ENCODE measurements at places on chromosomes 4 and X. TPM values are rescaled to one million over a fixed set of nuclear protein-coding genes. Genes with fewer than 3 reads are reported as not detected.
A peak's percentile ranks its signal among the peaks of the same experiment; 100 is the strongest.

CASP6 gene
- total RNA-seq: 33.5 TPM

MAGEB1 gene
- total RNA-seq: not detected

TRIM2 gene
- total RNA-seq: 70.4 TPM

PRDM8 gene
- 8.8 TPM for total RNA-seq

SMIM43 gene
- total RNA-seq: 0.83 TPM

SPANXN4 gene
- total RNA-seq: not detected

GIMD1 gene
- total RNA-seq: not detected

MAP7D3 gene
- 19.0 TPM for total RNA-seq

F9 gene
- total RNA-seq: not detected

CNKSR2 gene
- 0.33 TPM for total RNA-seq

F8A3 gene
- total RNA-seq: 0.99 TPM

DNA sequence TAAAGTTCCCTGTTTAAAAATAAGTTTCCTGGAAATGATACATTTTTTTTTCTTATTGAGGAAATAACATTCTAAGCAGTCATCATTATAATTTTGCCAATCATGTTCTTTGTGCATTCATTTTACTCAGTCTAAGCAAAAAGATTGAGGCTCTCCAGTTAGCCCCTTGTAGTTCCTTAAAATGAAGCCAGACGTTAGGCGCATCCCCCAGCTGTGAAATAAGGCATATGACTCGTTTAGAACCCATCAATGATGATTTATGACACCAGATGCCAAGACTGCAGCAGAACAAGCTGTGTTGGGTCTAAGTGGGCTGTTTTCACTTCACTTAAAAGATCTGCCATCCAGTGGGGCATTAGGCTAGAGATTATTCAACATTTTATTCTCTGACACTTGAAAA lies 17.0 kb downstream of the PDGFC start:
- DNase-seq: no peak

- DNase-seq: no peak
These were observed 113.5 kb downstream of the PRKX start for GRCh38 chrX:3599802-3600430.

DNA sequence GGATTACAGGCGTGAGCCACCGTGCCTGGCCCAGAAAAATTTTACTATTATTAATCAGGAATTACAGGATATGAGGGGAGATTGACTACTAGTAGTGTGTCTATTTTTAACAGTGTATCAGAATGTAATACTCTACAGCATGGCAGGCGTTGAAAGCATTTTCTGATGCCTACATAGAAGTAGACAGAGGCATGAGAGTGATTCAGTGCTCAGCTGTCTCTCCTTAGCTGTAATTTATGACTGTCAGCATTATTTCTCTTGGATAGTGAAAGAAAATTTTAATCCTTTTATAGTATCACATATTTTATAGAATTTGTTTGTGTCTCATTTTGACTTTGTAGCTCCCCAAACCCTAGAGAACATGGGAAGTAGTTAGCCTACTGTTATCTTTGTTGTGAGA lies 20.7 kb downstream of the ARHGAP24 start:
- DNase-seq: no peak

- no peak for DNase-seq
These were observed 11.3 kb downstream of the SLC2A9 start for GRCh38 chr4:10009861-10010500.

DNA sequence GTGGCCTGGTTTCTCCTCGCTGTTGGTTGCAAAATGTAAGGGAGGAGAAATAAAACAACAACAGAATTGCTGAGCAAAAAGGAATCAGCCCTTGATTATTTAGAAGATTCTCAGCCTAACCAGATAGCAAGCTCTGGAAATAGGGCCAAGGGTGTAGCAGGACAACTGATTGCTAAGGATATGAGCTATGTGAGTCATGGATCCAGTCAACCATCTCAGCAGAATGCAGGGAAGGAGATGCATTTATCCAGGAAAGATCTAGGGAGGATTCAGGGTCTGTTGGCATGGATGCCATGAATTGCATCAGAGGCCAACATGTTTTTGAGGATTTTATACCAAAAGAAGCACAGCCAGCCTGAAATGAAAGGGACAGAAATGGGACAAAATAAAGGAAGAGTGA lies 2.2 kb upstream of the XAGE3 start:
- DNase-seq: no peak

DNA sequence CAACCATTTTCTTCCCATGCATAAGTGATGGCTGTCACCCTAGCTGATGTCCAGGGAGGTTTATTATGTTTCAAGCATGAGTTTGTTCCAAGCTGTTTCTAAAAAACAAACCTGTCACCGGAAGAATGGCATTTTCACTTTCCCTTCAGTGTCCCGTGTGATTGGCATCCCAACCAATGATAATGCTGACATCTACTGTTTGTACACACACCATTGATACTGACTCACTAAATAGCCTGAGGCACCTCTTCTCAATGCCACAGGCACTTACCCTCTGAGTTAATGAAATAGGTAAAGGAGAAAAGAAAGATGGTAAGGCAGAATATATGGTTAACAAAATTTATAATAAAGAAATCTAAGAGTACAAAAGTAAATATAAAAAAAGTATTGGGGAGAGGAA lies 23.1 kb upstream of the VCX2 start:
- DNase-seq: no peak

DNA sequence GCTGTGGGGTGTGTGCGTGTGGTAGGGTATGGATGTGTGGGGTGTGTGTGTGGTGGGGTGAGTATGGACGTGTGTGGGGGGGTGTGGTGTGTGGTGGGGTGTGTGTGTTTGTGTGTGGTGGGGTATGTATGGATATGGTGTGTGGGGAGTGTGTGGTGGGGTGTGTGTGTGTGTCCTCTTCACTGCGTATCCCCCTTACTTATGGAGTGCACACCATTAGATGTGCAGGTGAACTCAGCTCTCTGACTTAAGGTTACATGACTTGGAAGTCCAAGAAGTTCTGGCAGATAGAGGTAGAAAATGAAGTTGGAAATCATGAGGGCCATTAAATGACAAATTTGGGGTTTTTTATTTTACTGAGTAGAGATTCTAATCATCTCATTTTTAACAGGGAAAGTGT lies 182.5 kb downstream of the PALLD start:
- DNase-seq: no peak

DNA sequence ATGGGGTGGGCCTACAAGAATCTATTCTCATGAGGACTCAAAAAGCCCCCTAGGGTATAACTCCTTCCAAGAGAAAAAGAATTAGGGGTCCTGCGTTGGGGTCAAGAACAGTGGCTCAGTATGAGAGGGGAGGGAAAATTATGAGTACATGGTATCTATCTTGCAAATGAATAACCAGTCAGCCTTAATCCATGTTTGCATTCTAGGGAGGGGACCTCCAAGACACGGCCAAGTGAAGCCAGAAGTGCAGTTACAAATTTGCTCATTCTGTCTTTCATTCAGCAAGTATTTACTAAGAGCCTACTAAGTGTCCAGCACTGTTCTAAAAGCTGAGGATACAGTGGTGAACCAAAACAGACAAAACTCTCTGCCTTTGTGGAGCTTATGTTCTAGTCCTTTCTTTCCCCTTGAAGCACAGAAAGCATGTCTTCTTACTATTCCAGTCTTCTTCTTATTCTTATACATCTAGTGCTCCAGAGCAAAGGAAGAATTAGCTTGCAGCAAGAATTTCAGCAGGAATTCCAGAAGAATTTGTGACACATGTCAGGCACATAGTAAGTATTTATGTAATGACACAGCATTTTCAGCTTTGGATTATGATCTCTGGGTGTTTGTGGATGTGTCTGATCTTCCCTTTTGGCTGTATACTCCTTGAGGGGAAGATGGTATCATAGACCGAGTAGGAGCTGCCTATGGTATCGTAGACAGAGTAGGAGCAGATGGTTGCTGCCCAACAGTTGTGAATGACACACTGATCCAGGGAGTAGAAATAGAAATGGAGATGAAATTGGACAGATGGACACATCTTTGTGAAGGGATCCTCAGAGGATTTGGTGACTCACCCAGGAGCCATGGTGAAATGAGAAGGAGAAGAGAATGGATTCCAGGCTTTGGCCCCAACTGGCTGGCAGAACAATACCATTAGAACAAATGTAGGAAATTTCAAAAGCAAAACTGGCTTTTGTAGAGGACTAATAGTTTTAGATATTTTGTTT lies 75.9 kb downstream of the COQ2 start:
- no peak for DNase-seq

DNA sequence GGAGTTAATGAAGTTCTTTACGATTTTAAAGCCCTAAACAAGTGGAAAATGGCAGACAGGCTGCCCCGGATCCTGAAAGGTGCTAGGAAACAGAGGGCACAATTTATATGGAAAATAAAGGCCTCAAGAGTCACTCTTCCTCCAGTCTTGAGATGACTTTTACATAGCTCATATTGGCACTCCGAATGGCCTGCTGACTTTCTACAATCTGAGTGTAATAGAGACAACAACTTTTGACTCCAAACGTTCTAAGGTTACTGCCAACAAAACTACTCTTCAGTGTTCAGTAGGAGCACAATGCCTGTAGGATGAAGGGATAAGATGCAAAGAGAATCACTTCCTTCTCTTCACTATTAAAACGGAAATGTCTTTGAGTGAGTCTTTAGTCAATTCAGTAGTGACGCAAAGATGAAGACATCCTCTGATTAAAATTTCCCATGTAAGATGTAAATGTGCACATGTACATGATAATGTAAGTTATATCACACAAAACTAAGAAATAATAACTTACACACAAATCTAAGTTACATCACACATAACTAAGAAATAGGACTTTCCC lies 40.5 kb downstream of the VEGFC start:
- DNase-seq: no peak

DNA sequence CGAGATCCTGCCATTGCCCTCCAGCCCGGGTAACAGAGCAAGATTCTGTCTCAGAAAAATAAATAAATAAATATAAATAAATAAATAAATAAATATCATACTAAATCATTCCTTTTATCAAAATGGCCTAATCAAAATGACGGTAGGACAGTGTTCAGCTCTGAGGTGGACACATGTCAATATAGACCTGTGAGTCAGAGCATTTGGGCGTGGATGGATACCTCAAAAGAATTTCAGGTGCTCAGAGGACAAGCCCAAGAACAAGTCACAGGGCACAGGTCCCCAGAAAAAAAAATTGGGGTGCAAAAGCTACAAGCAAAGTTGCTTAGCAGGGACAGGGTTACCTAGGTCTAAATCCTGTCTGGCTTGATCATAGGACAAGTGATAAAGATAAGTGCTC lies 204.7 kb upstream of the HS3ST1 start:
- DNase-seq: no peak

- no peak for DNase-seq
These were observed 283.2 kb downstream of the DCHS2 start for GRCh38 chr4:154208424-154208823.

- no peak for DNase-seq
These were observed 668.1 kb downstream of the RPA4 start for GRCh38 chrX:97551821-97552220.

DNA sequence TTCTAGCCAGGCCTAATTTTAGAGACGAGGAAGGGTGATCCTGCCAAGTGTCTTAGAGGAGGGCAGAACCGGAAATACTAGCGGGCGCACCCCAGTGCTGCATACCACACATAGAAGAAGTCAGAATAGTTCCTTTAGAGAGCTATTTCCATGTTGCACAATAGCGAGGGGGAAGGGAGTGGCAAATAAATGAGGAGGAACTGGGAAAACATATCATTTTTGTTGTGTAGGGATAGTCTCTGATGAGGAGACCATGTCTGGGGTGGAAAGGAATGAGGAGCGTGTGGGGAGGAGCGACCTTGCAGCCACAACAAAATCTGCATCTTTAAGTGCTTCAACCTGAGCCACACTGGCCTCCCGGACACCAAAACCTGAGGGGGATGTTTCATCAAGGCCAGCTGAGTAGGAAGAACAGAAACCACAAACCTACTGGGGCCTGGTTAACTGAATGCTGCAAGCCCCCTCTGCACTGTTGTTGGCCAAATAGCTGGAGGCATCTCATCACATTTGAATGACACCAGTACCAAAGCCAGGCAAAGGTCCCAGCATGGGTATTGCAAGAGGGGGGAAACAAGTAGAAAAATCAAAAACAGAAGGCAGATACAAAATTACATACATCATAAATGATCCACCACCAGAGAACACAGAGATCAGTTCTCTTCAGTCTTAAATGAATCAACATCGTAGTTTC lies 26.7 kb upstream of the C1QTNF7 start:
- peak; percentile 81 for DNase-seq

DNA sequence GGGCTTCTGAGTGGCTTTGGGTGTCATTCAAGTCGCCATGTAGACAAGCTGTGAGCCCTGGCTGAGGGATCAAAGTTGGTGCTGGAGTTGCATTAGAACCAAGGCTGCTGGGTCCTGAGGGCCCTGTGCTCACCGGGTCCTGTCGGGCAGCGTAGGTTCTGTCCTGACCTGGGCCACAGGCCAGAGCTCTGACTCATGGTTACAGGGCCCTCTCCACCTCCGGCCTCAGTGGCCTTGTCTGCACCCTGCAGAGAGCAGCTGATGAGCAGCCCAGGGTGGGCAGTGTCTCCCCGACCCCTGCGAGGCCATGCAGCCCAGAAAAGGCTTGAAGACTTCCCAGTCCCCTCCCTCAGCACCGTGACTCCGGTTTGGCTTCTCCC lies 22.5 kb downstream of the ATP2B3 start:
- DNase-seq: no peak

DNA sequence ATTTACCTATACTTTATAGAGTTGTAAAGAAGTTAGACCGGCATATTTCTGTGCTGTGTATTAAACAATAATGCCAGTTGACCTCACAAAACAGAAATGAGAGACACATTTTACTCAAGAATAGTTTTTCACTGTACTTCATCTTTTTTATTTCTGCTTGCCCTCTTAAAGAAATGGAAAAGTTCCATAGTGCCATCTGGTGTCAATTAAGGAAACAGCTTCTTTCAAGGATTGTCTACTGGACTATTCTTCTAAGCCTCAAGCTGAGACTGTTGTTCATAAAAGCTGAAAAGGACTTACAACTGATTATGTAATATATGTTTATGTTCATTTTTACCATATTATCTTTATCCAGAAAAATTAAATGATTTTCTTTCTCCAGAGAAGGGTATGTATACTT lies 1523.7 kb downstream of the ARAP2 start:
- DNase-seq: peak; percentile 77

DNA sequence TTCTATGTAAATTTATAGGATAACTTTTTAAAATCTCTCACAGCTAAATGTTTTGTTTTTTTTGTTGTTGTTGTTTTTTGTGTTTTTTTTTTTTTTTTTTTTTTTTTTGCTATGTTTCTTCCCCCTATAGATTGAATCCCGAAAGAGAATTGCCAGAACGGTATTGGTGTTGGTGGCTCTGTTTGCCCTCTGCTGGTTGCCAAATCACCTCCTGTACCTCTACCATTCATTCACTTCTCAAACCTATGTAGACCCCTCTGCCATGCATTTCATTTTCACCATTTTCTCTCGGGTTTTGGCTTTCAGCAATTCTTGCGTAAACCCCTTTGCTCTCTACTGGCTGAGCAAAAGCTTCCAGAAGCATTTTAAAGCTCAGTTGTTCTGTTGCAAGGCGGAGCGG lies 4.1 kb downstream of the BRS3 start:
- no peak for DNase-seq

DNA sequence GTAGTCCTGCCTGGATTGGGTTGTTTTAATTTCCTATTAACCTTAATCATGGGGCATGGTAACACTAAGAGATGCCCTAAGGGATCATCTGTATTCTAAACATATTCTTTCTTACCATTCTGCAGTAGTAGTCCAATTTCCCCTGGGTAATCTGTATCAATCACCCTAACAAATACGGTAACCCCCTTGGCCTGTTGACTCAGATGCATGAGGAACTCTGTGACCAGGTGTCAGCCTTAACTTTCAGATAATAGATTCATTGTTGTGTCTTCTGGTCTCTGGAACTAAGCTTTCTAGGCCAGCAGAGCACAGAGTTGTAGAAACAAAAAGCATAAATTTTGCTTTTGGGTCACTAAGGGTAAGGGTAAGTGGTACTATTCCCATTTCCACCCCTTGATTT lies 13.1 kb upstream of the BANK1 start:
- no peak for DNase-seq
